Stimulated activated CD4-positive, alpha-beta T cell treated with anti-CD3 and anti-CD28 coated beads, Interleukin-1b, Interleukin-23, amount 100 ng/mL, for 4 hours (primary cell): ENCODE measurements at places on chromosomes 16 and 17.

DNA sequence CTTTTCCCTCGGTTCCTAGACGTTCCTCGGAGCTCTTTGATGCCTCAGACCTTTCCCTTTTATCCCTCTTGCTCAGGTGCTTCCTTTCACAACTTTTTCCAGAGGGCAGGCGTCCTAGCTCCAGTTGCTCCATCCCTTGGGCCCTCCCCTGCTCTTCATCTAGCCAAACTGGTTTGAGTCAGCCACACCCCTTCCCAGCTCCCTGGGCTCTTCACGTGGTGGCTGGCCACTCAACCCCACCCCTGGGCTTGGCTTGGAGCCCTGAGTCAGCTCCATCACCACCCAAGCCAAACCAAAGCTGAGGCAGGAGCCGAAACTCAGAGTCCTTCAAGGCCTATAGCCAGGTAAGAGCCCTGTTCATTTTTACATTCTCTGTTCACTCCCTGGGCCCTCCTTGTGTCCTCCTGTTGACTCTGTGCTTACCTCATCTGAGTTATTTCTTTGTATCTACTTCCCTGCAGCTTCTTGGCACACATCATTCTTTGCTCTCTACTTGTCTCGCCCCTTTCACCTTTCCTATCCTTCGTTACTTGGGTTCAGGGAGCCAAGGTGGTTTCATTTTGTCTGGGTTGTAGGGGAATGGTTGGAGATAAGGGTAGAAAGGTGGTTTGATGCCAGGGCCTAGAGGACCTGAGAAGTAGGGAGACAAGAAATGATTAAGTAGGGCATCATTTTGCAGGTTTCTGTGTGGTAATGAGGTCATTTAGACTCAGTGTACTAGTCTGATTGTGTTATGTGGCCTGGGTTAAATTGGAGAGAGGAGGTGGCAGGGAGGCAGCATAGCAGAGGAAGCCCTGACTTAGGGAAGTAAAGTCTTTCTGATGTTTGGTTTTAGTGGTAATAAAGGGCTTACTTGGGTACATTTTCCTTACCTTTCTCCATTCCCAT is 7.6 kb upstream of the PHKG2 start:
- DNase-seq = no peak

GRCh38 chr17:78738278-78738677 is 43.8 kb downstream of the CYTH1 start:
- DNase-seq = no peak

DNA sequence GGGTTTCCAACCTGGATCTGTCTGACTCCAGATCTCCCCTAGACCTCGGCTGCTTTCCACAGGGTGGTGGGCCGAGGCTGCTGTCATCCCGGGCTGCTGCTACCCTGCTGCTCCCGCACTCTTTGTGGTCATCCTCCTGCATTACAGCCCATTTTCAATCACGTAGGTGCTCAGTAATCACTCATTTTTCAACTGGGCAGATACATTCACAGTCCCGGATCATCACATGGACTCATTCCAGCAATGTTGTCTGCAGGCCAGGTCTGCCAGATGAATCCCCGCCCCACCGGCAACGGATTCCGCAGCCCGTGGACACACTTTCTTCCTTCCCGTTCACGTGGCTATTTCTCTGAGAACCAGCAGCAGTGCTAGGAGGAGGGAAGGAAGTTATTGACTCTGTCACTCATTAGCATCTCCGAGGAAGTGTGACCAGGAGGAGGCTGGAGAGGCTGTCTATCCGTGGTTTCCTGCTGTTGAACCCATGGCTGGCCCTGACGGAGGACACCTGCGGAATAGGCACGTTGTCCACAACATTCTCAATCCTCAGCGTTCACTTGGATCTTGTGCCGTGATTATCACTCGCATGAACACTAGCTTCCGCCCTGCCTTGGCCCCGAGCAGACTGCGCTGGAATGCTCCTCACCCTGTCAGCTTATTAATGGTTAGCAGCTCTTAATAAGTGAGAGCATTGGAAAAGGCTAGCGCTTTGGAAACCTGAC is 14.7 kb upstream of the ZCCHC14 start:
- no peak for DNase-seq

DNA sequence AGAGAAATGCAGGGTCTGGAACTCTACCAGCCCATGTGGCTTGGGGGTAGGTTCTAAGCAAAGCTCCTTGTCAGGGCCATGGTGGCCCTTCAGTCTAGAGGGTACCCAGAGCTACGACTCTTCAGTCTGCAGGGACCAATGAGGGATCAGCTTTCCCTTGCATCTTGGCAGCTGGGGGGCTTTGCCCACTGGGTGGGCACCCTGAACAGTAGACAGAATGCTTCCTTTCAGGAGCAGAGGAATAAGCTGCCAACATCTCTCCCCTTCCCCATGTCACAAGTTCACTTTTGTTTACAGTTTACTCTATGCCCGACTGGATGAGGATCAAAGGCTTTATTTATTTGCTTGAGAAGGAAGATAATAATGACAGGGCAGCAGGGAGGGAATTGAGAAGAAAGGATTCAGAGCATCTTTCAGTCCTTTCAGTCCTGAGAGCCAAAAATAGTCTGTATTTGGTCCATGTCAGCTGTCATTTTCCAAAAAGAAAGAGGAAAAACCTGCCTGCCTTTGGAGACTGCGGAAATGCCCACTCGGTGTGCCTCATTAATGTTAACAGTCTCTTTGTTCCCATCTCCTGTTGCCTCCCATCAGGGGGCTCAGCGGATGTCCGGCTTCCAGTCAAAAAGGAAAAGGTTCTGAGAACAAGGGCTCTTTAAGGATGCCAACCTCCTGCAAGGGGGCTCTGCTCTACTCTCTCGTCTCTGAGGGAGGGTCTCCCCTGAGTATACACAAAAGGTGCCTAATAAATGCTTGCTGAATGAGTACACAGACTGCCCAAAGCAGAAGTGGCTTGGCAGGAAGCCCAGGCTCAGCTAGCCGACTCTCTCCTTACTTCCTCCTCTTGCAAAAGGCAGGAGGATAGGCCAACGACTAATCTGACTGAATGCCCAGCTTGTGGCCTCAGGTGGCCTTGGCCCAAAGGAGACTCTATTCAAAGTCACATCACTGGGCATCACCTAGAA is 17.1 kb downstream of the TRAF4 start:
- no peak for DNase-seq

DNA sequence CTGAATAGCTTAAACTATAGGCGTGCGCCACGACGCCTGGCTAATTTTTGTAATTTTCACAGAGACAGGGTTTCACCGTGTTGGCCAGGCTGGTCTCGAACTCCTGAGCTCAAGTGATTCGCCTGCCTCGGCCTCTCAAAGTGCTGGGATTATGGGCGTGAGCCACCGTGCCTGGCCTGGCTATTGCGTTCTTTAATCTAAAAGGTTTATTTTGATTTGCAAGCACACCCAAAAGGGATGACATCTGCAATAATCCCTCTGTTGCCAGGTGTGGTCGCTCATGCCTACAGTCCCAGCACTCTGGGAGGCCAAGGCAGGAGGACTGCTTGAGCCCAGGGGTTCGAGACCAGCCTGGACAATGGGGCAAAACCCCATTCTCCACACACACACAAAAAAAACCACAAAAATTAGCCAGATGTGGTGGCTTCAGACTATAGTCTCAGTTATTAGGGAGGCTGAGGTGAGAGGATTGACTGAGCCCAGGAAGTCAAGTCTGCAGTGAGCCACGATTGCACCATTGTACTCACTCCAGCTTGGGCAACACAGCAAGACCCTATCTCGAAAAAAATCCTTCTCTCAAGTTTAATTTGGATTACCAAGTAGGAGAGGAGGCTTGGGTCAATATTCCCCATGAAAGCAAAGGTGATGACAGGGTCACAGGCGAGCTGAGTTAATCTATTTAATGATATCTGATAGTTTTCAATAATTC is 144.1 kb downstream of the PARN start:
- no peak for DNase-seq
